ENCODE measurements at places on chromosomes 12 and 14.
A peak's percentile ranks its signal among the peaks of the same experiment; 100 is the strongest.

GRCh38 chr14:87131879-87132278 lies 861.1 kb downstream of the GALC start:
- peak; percentile 88 for DNase-seq

DNA sequence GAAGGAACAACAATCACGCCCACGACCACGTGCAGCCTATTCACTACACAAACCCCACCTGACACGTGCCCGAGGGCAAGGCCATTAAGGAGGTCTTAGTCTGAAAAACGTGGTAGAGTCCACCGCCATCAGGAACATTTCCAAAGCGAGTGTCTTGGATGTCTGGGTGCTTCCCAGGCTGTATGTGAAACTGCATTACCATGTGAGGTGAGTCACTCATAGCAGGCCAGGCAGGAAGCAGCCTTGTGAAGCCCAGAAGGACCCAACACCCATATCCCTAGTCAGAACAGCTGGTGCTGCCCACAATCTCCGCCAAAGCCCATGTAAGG lies 3.3 kb upstream of the KRT79 start:
- peak; percentile 92 for DNase-seq

DNA sequence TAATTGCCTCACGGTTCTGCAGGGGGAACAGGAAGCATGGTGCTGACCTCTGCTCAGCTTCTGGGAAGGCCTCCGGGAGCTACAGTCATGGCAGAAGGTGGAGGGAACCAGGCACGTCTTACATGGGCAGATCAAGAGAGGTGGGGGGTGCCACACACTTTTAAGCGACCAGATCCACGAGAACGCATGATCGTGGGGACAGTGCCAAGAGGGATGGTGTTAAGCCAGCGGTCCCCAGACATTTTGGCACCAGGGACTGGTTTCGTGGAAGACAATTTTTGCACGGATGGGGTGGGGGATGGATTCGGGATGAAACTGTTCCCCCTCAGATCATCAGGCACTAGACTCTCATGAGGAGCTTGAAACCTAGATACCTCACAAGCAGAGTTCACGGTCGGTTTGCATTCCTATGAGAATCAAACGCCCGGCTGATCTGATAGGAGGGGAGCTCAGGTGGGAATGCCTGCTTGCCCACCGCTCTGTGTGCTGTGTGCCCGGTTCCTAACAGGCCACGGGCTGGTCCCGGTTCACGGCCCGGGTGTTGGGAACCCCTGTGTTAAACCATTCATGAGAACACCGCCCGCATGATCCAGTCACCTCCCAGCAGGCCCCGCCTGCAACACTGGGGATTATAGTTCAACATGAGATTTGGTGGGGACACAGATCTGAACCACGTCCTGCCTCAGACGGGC lies 96.9 kb downstream of the ADGRD1 start:
- DNase-seq: no peak

- DNase-seq: peak; percentile 68
These were observed 192.0 kb upstream of the HMGA2 start for GRCh38 chr12:65632131-65632855.

- DNase-seq: no peak
These were observed 11.1 kb upstream of the PTGES3 start for GRCh38 chr12:56699020-56699661.

DNA sequence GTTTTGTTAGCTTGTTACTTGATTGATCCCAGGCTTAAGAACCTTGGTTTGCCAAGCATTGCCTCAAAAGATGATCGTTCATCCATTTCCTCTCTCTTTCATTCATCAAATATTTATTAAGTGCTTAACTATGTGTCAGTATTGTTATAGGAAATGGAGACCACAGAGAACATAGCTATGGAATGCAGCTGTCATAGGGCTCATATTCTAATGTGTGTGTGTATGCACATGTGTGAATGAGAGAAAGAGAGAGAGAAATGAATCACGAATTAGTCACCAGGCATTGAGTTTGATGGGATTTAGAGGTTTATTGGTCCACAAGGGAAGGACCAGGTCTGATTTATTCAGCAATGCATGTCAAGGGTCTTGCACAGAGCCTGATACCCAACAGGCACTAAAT lies 71.0 kb upstream of the FBXO21 start:
- peak; percentile 8 for DNase-seq

DNA sequence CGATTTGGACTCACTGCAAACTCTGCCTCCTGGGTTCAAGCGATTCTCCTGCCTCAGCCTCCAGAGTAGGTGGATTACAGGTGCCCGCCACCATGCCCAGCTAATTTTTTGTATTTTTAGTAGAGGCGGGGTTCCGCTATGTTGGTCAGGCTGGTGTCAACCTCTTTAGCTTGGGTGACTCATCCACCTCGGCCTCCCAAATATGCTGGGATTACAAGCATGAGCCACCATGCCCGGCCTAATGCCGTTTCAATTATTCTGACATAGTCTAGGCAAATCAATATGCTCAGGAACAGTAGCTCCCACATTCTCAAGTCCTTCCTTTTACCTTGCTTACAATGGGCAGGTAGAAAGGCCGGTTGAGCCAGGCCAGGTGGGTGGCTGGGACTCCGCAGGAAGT lies 82.0 kb upstream of the EEA1 start:
- DNase-seq: peak; percentile 30

GRCh38 chr14:32709027-32709426 lies 229.7 kb upstream of the NPAS3 start:
- peak; percentile 95 for DNase-seq

- no peak for DNase-seq
These were observed 36.6 kb downstream of the SFSWAP start for GRCh38 chr12:131747276-131748177.

DNA sequence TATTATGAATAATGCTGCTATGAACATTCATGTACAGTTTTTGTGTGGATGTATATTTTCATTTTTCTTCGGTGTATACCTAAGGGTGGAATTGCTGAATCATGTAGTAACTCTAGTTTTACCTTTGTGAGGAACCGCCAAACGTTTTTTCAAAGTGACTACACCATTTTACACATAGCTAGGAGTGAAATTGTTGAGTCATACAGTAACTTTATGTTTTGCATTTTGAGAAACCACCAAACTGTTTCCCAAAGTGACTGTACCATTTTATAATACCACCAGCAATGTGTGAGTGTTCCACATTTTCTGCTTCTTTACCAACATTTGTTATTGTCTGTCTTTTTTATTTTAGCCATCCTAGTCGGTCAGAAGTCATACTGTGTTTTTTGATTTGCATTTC lies 3.1 kb upstream of the TPH2 start:
- DNase-seq: no peak

DNA sequence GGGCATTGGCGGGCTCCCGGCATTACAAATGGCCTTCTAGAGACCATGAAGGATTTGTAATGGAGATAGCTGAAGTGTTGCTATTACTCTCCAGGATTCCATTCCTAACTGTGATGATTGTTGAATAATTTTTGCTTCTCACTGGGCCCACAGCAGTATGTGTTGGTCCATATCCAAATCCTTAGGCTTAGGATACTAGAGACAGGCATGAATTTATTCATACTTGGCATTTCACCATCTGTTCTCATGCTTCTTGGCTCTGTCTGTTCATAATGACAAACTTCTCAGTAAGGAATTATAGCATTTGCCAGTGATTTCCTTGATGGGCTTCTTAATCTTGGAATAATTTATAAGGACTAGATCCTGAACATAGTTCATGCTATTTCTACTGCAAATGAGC lies 832.9 kb downstream of the C12orf50 start:
- DNase-seq: peak; percentile 12

GRCh38 chr14:95322651-95323050 lies 2.9 kb upstream of the CLMN start:
- no peak for DNase-seq

DNA sequence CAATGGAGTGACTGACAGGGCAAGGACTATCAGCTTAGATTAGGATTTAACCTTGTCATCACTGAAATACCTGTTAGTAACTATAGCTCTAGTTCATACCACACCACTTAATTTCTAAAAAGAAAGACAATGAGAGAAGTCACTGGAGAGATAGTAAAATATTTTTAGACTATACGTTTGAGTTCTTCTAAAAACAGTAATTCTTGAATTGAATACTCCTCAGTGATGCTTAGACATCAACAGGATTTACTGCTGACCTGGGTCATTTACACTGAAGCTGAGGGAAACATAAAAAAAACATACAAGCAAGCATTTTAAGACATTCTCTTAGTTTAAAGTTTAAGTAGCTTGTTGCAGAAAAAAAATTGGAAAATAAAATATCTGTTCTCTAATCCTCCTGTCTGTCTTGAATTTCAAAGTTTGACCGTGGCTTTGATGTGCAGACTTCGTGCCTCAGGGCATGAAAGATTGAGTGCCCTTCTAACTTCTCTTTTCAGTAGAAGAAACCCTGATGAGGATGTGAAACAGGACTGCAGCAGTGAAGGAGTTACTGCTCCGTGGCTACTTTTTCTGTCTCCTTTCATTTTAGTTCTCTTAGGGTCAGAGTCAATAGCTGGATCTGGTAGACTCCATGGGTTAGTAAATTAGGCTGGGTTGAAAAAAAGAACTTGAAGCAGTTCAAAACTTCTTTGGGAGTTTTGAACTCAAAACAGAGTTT lies 172.2 kb downstream of the PTPRO start:
- no peak for DNase-seq

DNA sequence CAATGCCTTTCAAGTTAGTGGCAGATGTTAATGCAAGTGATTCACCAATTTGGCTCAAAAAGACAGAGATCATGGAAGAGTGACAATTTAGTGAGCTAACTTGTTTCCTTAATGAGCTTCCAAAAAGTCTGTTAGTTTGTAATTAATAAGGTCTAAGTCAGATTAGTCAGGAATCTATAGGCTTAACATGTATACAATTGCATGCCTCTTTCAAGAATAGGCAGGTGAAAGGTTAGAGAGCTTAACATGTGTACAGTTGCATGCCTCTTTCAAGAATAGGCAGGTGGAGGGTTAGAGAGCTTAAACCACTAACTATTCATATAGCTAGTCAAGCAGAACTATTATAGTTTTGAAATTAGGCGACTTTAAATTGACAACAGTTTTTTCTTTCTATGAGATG lies 663.8 kb downstream of the C12orf50 start:
- DNase-seq: no peak

DNA sequence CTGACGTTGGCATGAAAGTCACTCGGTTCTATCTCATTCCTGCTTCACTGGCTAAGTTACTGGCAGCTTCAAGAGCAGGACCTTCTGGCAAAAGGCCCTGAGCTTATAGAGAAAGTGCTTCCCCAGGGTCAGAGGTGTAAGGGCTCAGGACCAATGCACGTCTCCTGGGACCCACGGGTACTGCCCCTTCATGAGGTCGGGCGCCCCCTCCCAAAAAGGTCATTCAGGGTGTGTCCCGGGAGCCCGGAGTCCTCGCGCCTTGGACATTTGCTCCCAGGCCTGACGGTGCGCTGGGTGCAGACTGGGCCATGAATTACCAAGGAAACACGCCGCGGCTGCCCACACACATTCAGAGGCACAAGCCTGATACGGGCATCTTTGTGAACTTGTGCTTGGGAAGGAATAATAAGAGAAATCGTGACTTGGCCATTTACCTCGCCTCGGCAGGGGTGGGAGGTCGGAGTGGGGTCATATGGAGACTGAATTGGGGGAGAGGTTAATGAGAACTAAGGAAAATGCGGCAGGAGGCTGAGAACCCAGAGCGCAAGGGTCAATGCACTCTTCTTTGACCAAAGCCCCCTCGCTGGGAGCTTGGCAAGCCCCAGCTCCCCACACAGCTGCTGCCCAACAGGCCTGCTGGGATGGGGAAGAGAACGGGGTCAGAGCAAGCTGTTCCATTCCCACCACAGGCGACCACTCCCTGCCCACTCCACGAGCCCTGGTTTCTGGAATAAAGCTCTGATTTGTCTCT lies 15.7 kb upstream of the SLC6A12 start:
- no peak for DNase-seq

DNA sequence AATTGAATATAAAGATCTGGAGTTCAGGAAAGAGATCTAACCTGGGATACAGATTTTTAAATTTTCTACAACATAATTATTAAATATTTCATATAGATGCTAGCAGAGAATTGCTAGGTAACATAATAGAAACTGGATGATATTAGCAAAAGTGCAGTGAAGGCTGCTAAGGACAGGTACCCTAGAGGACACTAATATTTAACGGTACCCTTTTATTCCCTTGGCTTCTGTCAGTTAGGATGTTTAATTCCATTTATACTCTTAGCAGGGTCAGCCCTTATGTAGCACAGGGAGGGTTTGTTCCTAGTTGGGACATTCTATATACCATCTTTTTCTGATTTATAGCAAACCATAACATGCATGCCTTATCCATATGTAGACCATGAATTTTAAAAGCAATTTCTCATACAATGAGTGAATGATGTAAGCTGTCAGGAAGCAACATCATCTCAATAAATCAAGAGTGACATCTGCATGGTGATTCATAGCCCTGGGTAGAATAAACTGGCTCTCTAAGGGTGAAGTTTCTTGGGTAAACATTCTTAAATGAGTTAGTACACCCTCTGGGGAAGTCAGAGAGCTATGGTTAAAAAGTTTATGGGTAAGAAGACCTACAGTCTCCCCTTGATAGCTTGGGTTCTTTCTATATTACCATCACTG lies 404.4 kb upstream of the MGAT4C start:
- peak; percentile 63 for DNase-seq

DNA sequence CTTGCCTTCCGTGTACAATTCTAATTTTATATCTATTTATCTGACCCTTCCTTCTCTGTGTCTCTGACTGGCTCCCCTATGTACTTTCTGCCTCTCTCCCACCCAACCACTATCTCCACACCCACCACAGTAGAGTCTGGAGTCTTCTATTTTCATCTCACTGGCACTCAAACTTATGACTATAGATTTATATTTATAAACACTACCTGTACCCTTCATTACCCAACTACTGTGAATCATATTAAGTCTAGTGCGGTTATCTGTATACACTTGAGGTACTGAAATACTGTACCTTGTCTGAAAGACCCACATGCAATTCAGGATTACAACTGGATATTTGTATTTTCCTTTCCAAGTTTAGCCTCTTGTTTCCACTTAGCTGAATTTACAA lies 36.1 kb downstream of the ATP2B1 start:
- no peak for DNase-seq

DNA sequence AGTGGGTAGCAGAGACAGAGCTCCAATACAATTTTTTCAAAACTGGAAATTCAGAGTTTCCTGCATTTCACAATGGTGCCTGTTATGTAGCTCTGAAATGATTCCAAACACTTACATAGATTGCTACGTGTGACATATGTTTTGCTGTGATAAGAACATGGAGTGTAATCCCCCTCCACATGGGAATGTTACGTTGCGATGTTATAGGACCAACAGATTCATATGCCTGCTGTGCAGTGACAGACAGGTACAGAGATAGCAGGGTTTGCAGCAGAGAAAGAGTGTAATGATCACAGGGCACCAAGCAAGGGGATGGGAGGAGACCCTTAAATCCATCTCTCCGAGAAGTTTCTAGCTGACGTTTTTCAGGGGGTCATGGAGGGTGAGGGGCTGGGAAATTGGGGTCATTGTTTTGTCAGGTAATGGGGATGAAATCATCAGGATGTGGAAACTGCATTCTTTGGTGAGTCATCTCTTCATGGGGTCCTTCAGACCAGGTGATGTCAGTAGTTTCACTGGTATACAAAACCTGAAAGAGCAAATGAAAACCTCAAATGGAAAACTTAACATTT lies 76.6 kb upstream of the OSBPL8 start:
- DNase-seq: peak; percentile 52

- no peak for DNase-seq
These were observed 75.6 kb upstream of the HECTD1 start for GRCh38 chr14:31283153-31283552.

Measured in astrocyte (in vitro differentiated cells and primary cell).